ENCODE measurements at places on chromosomes 2 and 18.

DNA sequence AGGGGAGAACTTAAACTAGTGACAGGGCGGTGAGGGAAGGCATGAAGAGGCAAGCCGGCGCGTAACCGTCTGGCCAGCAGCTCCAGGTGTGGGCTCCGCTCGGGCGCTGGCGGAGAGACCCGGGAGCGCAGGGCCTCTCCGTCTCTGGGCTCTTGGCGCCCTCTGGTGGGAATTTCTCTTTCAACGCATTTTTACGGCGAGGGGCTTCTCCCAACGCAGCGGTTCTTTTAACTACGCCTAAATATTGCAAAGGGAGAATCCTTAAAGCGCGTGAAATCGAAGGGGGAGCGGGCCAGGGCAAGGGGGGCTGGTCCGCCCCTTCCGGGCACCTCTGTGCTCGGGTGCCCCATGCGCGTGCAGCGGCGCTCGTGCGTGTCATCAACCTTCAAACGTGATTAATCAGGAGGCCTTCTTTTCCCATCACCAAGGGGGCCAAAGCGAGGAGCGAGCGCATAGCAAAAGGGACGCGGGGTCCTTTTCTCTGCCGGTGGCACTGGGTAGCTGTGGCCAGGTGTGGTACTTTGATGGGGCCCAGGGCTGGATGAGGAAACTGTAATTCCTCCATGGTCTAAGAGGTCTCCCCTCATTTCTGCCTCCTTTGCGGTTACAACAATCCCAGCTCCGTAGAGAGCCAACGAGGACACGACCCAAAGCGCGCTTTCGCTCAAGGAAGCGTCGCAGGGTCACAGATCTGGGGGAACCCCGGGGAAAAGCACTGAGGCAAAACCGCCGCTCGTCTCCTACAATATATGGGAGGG is 762 bp upstream of the GAD1 start:
- peaks cover 8% of the 10 kb centered on the region for H3K27me3 ChIP-seq
- no peak for DNase-seq
- H3K4me3 ChIP-seq, result peak overlapping the region; percentile 51
- H3K27ac ChIP-seq, result peak overlapping the region; percentile 61

GRCh38 chr2:212975333-212975732 is 176.1 kb downstream of the IKZF2 start:
- no peaks in the 10 kb centered on the region for H3K27me3 ChIP-seq
- no peak overlapping the region for H3K27ac ChIP-seq
- DNase-seq, result no peak
- no peaks in the 10 kb centered on the region for H3K36me3 ChIP-seq
- H3K4me1 ChIP-seq, result no peaks in the 10 kb centered on the region

DNA sequence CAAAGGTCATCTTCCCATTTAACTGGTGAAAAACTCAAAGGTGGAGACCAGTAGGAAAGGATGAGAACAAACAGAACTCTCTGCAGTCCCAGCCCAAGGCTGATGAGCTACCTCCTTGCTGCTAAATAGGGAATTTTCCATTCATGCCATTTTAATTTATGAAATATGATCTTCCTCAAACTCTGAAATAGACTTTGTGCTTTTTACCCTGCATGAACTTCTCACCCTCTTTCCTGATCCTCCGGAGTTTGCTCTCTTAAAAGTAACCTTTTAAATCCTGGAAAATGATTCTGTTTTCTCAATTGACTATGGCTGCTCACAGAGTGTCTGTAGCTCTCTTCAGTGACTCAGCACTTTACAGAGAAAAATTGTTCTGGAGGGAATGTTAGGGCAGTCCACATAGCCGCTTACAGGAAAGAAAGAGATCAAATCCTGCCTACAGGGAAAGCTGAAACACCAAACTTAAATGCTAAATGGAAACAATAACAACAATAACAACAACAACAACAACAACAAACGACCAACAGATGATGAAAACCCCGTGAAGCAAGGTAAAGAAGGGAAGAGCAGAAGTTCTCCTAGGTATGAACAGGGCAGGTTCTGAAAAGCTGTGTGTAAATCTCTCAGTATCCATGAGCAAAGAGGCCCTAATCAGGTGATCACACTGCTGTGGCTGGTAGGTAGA is 79.8 kb upstream of the SESTD1 start:
- H3K27ac ChIP-seq, result peak overlapping the region; percentile 47
- no peak for DNase-seq
- no peaks in the 10 kb centered on the region for H3K36me3 ChIP-seq

- no peak overlapping the region for H3K4me3 ChIP-seq
- H3K4me1 ChIP-seq, result peaks cover 2% of the 10 kb centered on the region
- H3K27ac ChIP-seq, result no peak overlapping the region
Observed at GRCh38 chr2:54341656-54342055, 85.6 kb upstream of the TSPYL6 start.

GRCh38 chr2:75025633-75026380 is 67.4 kb downstream of the POLE4 start:
- no peaks in the 10 kb centered on the region for H3K4me1 ChIP-seq
- H3K27me3 ChIP-seq, result no peaks in the 10 kb centered on the region
- no peaks in the 10 kb centered on the region for H3K36me3 ChIP-seq

DNA sequence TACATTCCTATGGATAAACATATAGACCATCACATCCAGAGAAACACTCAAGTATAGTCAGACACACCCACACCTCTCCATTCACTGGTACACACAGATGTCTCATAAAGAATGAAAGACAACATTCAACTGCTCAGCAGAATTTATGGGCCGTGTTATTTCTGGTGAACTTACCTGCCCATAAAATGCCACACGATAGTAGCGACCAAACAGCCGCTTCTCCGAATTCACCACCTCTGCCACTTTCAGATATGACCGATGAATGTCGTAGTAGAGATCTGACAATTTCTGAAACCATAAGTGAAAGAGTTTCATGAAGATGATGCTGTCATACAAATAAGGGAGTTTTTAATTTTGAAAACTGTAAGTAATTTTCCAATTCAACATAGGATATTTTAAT is 70.7 kb upstream of the CCDC195 start:
- H3K36me3 ChIP-seq, result peaks cover 70% of the 10 kb centered on the region
- no peaks in the 10 kb centered on the region for H3K4me1 ChIP-seq
- no peak overlapping the region for H3K27ac ChIP-seq
- H3K4me3 ChIP-seq, result no peak overlapping the region
- no peak for DNase-seq
- no peaks in the 10 kb centered on the region for H3K27me3 ChIP-seq

DNA sequence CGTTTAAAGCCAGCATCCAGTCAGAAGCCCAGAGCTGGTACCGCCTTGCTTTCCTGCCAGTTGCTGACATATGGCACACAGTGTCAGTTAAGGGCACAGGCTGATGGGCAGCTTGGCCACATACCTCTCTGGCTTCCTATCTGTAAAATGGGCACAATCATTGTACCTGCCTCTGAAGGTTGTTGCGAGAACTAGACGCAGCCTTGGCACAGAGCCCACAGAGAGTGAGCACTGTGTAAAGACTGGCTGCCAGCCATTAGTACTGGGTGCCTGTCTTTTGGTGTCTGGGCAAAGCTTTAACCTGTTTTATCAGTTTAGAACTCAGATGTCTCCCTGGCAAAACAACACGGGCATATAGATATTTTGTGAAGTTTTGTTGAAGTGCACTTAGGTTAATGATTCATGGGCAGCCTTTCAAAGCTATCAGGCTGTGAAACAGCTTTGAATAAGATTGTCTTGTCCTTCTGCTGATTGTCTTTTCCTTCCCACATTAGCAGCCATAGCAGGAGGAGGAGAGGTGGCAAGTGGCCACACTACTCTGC is 269.5 kb downstream of the NEDD4L start:
- no peak overlapping the region for H3K27ac ChIP-seq
- H3K4me3 ChIP-seq, result no peak overlapping the region
- H3K36me3 ChIP-seq, result no peaks in the 10 kb centered on the region
- no peak for DNase-seq

GRCh38 chr2:99810225-99810624 is 320.4 kb upstream of the REV1 start:
- H3K4me1 ChIP-seq, result peaks cover 6% of the 10 kb centered on the region
- no peak overlapping the region for H3K4me3 ChIP-seq
- no peaks in the 10 kb centered on the region for H3K36me3 ChIP-seq
- no peaks in the 10 kb centered on the region for H3K27me3 ChIP-seq

DNA sequence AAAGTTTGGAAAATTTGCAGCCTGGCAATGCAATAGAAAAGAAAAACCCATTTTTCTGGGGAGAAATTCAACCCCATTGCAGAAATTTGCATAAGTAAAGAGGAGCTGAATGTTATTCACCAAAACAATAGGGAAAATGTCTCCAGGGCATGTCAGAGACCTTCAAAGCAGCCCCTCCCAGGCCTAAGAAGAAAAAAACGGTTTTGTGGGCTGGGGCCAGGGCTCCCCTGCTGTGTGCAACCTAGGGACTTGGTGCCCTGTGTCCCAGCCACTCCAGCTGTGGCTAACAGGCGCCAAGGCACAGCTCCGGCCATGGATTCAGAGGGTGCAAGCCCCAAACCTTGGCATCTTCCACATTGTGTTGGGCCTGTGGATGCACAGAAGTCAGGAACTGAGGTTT is 224.5 kb downstream of the TXNL1 start:
- DNase-seq, result no peak
- no peaks in the 10 kb centered on the region for H3K4me1 ChIP-seq
- H3K27ac ChIP-seq, result no peak overlapping the region
- H3K36me3 ChIP-seq, result no peaks in the 10 kb centered on the region
- no peak overlapping the region for H3K4me3 ChIP-seq
- no peaks in the 10 kb centered on the region for H3K27me3 ChIP-seq

DNA sequence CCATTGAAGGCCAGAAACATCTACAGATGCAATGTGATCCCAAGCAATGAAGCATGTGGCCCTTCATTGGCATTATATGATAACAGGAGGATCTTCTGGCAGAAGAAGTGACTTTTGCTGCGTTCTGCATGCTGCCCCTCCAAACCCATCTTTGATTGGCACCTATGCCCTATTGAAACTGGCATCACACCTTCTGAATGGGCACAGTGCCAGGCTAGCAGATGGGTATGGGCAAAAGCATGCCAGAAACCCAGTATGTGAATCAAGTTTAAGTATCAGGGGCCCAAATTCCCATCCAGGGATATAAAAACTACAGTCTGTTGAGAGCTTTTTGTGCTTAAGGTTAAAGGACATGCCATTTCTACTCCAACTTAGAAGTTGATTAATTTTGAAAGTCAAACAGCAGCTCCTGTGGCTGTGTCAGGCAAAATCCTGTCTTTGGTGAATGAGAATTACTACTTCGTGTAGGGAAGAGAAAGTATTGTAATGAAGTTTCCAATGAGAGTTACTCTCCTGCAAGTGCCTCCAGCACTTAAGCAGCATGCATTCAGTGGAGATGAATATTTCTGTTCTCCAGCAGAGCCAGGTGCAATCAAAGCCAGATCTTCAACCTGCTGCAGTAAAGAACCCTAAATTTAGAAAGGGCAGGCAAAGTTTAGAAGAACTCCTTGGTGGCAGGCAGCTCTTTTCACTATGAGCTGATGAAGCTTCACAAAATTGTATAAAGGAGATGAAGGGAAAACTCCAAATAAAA is 8.6 kb downstream of the VRK2 start:
- H3K36me3 ChIP-seq, result no peaks in the 10 kb centered on the region
- DNase-seq, result no peak
- H3K27me3 ChIP-seq, result no peaks in the 10 kb centered on the region
- H3K27ac ChIP-seq, result no peak overlapping the region

- no peaks in the 10 kb centered on the region for H3K27me3 ChIP-seq
- H3K36me3 ChIP-seq, result peaks cover 69% of the 10 kb centered on the region
Observed at GRCh38 chr2:96852667-96853066, 5.1 kb downstream of the ANKRD39 start.

- H3K27me3 ChIP-seq, result no peaks in the 10 kb centered on the region
- no peaks in the 10 kb centered on the region for H3K4me1 ChIP-seq
- H3K4me3 ChIP-seq, result no peak overlapping the region
- H3K27ac ChIP-seq, result no peak overlapping the region
- no peaks in the 10 kb centered on the region for H3K36me3 ChIP-seq
Observed at GRCh38 chr2:146433116-146433875, 1411.5 kb upstream of the ACVR2A start.

- no peak overlapping the region for H3K4me3 ChIP-seq
- no peaks in the 10 kb centered on the region for H3K36me3 ChIP-seq
- no peak overlapping the region for H3K27ac ChIP-seq
Observed at GRCh38 chr2:156803967-156804366, 367.8 kb downstream of the GPD2 start.
